Right cardiac atrium (tissue), 5 donors: ENCODE measurements at places on chromosomes 6 and 20. TPM values are rescaled to one million over a fixed set of nuclear protein-coding genes. Genes with fewer than 3 reads are reported as not detected.

DNA sequence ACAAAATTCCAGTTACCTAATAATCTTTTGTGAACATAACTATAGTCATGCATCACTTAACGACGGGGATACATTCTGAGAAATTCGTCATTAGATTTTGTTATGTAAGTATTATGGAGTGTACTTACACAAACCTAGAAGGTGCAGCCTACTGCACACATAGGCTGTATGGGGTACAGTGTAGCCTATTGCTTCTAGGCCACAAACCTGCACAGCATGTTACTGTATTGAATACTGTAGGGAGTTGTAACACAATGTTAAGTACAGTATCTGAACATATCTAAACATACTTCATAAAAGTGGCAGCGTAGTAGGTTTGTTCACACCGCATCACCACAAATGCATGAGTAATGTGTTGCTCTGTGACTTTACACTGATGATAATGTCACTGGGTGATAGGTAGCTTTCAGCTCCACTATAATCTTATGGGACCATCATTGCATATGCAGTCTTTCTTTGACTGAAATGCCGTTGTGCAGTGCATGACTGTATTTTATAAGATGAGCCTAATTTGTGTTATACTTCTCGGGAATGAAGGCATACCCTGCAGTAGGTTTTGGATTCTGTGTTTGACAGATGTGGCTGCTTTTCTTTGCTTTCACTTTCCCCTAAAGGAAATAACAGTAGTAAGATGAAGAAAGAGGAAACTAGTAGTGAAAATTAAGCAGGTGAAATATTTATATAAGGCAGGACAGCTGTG lies 365.6 kb downstream of the FARS2 start:
- no peak for DNase-seq

- DNase-seq, result no peak
Measured at GRCh38 chr6:138226700-138227315, 8.5 kb upstream of the PBOV1 start.

- DNase-seq, result no peak
Measured at GRCh38 chr6:125597411-125598253, 151.8 kb upstream of the HEY2 start.

DNA sequence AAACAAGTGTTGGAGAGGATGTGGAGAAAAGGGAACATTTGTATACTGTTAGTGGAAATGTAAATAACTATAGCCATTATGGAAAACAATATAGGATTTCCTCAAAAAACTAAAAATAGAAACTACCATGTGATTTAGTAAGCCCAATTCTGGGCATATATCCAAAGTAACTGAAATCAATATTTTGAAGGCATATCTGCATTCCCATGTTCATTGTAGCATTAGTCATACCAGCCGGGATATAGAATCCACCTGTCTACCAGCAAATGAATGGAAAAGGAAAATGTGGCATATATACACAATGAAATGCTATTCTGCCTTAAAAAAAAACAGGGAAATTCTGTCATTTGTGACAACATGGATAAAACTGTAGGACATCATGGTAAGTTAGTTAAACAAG lies 15.3 kb upstream of the C6orf58 start:
- no peak for DNase-seq

DNA sequence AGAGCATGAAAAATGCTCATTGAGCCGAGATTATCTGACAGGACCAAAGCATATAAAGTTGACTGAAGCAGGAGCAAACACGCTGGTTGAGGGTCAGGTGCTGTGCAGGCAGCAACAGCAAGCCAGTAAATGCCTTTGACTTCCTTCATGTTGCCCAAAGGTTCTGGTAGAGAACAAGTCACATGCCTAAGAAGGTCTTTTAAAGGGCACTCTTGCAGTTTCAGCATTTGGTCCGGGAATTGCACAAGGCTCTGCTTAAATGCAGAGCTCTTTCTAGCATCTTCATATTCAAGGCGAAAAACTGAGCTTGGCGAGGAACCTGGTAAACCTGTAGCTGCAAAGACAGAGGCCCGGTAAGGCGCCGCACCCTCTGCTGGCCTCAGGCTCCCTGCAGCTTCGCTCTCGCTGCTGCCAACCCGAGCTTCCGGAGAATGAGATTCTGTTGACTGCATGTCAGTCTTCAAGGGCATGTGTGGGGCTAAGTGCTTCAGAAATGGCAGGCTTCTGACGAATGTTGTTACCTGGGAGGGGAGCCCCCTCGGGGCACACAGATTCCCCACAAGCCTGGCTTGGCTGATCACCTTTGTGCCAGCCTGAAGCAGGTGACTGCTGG lies 205.2 kb downstream of the KIF16B start:
- no peak for DNase-seq

DNA sequence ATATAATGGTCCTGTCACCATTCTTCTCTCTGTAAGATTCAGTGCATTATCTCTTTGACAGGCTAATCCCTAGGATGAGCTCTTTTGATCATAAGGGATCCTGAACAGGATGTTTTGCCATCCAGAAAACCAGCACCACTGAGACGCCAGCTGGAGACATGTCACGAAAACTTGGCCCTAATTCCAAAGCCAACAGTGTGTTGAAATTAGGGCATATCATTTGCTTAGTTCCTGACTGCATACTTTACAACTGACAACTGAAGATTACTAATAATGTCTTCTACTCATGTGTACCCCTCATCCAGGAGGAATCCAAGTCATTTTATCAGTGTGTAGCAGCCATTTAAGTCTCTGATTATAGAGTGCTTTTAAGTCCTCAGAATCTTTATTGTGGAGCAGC lies 243.6 kb downstream of the KCNQ5 start:
- DNase-seq, result no peak

Gene RNF114
- total RNA-seq, result 46.2 TPM
